ENCODE measurements at places on chromosomes 7 and 10.

DNA sequence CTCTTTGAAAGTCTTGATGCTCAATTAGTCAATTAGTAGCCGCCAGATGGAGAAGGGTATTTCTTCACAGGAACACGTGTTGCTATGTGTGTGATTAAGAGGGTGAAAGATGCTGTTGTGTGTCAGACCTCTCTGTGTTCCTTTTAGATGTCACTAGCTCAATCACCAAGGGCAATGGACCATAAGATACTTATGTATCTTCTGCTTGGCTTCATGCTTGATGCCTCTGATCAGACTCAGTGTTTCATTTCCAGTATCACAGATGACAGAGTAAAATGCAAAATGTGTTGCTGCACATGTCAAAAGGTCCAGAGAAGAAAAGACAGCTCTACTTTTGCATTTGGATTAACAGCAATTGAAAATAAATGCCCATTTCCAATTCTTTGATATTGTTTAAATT lies 865.9 kb downstream of the CNTNAP2 start:
- DNase-seq, result no peak

- DNase-seq, result peak; percentile 73
Measured at GRCh38 chr10:6348096-6348874, 145.6 kb downstream of the PFKFB3 start.

DNA sequence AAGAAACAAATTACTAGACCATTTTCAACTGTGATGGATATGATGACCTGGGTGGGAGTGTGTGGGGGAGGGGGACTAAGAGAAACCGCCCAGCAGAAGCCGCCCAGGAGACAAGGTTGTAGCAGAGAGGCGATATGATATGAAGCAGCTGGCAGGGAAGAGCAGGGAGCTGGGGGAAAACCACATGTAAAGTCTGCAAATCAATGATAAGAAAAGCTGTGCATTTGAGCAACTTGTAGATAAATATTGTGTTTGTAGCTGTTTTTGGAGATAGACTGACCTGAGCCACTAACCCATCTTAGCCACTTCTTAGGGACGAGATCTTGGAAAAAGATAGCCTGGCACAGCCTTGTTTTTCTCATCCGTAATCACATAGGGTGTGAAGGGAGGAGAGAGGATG lies 252.6 kb downstream of the SEC23IP start:
- DNase-seq, result no peak

GRCh38 chr10:85786401-85786899 lies 580.1 kb downstream of the GRID1 start:
- no peak for DNase-seq

GRCh38 chr7:69840248-69840647 lies 242.0 kb downstream of the AUTS2 start:
- DNase-seq, result no peak

GRCh38 chr10:4623757-4624420 lies 202.1 kb upstream of the AKR1E2 start:
- DNase-seq, result no peak

DNA sequence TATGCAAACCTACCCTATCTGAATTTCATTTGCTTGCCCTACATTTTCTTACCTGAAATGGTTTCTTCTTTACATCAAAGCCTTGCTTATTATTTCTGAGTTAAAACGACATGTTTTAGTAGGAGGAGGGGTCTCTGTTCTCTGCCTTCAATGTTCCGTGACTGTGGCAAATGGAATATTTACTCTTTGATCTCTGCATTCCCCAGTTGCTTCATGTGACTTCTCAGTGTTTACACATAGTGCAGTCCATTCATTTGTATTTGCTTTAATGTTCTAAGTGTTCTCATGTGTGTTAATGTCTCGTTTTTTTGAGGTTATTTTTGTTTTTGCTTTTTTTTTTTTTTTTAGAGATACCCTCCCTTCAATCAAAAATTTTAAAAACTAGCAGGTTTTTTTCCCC lies 75.8 kb downstream of the GNAI1 start:
- DNase-seq, result no peak

- no peak for DNase-seq
Measured at GRCh38 chr7:116087984-116088383, 57.4 kb upstream of the TFEC start.

- no peak for DNase-seq
Measured at GRCh38 chr7:10685040-10685439, 288.6 kb upstream of the PHF14 start.

GRCh38 chr7:102258749-102259107 lies 27.9 kb upstream of the SH2B2 start:
- DNase-seq, result no peak

DNA sequence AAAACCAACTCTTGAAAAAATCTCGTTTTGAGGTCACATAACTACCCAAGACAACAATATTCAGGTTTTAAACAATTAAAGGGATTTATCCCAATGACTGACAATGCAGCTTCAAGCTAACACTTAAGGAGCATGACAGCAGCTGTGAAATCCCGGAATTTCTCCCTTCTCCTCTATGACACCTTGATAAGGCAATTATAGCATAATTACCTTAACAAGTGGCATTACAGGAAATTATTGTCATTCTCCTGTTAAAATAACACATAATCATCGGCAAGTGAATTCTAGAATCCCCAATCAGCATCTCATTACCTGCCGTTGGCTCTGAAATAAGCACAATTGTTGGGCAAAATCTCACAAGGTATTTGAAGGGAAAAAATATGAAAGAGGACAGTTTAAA lies 417.0 kb upstream of the PFKP start:
- DNase-seq, result no peak

DNA sequence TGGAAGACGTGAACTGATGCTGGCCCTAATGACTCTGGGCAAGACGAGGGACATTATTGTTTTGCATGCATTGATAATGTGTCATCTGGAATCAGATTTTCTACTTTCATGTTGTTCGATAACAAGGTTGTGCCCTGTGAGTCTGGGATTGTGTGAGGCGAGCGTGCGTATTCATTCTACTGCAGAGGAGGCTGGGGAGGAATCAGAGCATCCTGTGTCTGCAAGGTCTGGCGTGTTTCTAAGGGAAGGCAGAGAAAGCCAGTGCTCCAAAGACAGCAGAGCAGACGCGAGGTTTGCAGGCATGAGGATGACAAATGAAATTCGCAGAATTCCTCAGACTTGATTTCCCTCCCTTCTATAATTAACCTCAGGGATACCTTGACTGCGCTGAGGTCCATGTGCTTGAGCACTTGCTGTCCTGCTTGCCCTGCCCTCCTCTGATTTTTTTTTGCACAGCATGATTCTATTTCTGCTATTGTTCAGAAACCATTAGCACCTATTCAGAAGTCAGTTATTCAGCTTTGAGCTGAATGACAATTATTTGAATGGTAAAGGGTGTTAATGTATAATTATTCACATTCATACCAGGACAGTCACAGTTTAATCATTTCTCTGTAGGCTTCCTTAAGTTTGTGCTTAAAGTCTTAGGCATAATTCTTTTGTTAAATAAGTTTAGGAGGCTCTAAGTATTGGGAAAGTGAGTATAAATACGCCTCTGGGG lies 233.6 kb downstream of the EBF3 start:
- no peak for DNase-seq

DNA sequence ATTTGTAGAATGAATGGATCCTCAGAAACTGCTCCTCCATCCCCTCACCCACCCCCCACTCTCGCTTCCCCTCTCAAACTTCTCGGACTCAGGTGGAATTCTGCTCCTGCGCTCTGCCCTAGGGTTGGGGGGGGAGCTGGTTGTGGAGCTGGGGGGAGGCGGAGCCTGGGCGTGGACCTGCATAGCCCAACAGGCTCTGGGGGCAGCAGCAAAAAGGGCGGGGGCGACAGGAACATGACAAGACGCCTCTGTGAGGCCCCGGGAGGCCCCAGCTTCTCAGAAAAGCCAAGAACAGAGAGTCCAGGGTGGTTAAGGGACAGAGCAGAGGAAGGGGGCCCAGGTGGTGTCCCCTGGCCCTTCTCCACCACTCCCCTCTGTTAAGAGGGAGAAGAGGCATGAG lies 3.5 kb downstream of the TSC22D4 start:
- DNase-seq, result no peak

GRCh38 chr10:65125212-65125611 lies 1604.0 kb downstream of the REEP3 start:
- no peak for DNase-seq

DNA sequence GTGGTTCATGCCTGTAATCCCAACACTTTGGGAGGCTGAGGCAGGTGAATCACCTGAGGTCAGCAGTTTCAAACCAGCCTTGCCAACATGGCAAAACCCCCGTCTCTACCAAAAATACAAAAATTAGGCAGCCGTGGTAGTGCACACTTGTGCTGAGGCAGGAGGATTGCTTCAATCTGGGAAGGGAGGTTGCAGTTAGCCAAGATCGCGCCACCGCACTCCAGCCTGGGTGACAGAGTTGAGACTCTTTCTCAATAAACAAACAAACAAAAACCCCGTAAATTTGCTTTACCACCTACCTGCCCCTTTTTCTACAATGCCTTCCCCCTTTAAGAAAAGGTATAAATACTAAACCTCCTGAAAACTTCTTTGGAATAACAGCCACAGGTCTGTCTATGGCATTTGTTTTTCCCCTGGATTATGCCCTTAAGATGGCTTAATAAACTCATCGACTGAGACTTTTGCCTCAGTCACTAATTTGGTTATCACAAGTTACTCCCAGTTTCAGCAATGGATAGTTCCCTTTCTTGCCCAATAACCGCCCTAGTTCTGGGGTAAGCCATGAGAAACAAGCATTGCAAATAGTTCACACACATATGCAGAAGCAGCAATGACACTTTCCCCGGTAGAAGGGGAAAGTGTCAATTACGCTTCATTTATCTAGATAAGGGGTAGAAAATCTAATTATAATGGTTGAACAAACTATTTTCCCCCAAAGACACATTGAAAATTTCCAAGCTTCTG lies 52.8 kb upstream of the SVIL start:
- DNase-seq, result no peak

GRCh38 chr7:142689439-142690120 lies 59.7 kb upstream of the PRSS1 start:
- no peak for DNase-seq

- DNase-seq, result no peak
Measured at GRCh38 chr10:70599791-70600190, 2.8 kb downstream of the PRF1 start.

DNA sequence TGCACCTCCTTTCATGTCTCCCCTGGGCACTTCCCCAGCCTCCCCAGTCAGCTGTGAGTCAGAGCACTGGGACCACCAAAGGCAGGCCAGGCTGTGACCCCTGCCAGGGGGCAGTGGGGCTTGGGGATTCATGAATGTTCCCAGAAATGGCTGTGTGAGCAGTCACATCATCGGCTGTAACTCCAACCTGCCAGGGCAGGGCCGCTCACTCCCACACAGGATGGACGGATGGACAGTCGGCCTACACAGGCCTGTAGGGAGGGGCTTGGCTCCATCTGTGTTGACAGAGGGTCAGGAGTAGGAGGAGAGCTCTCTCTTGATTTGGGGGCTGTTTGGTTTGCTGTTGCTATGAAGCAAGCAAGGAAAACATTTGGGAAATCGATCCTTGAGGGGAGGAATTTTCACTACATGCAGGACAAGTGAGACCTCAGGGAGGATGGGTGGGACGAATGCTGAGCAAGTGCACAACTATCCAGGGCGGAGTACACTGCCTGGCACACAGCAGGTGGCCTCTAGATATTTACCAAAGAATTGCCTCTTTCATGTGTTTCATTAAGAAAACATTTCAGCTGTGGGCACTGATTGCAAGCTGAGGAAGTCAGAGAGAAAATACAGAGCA lies 2.9 kb upstream of the IGFBP1 start:
- no peak for DNase-seq

- DNase-seq, result no peak
Measured at GRCh38 chr7:152462995-152463708, 27.3 kb upstream of the KMT2C start.

GRCh38 chr7:5429857-5430611 lies 6.4 kb upstream of the TNRC18 start:
- no peak for DNase-seq

DNA sequence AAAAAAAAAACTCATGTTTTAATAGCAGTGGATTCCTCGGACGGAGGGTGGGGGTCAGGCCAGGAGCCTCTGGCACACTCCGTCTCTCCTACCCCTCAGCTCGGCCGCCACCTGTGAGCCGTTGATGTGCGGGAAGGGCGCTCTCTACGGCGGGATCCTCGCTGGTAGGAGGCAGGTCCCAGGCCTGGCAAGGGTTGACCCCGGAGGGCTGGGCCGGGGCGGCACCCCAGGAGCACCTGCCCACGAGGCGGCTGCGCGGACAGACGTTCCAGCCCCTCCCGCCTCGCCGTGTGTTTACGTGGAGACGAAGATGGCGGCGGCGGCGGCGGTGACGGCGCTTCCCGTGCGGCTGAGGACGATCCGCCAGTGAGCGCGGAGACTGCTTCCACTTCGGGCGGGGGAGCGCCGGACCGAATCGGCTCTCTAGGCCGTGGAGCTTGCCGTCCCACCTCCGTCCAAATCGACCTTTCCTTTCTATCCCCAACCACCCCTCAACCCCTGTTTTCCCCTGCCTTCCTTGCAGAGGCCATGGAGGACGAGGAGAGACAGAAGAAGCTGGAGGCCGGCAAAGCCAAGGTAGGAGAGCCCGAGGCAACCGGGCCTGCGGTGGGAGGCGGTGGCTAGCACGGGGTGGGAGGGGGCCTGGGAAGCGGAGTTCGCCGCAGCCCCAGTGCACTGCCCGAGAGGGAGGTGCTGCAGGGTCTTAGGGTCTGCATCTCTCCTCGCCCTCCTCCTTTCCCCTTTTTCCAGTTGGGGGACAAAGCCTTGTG lies at the start of gene AKAP9:
TSS of gene AKAP9 (plus strand) at position 291 of the 770 bp plus-strand sequence. CDS start at position 529, 238 bp downstream.
- DNase-seq, result peak; percentile 77

- DNase-seq, result no peak
Measured at GRCh38 chr10:99456931-99457288, 26.5 kb upstream of the GOT1 start.

DNA sequence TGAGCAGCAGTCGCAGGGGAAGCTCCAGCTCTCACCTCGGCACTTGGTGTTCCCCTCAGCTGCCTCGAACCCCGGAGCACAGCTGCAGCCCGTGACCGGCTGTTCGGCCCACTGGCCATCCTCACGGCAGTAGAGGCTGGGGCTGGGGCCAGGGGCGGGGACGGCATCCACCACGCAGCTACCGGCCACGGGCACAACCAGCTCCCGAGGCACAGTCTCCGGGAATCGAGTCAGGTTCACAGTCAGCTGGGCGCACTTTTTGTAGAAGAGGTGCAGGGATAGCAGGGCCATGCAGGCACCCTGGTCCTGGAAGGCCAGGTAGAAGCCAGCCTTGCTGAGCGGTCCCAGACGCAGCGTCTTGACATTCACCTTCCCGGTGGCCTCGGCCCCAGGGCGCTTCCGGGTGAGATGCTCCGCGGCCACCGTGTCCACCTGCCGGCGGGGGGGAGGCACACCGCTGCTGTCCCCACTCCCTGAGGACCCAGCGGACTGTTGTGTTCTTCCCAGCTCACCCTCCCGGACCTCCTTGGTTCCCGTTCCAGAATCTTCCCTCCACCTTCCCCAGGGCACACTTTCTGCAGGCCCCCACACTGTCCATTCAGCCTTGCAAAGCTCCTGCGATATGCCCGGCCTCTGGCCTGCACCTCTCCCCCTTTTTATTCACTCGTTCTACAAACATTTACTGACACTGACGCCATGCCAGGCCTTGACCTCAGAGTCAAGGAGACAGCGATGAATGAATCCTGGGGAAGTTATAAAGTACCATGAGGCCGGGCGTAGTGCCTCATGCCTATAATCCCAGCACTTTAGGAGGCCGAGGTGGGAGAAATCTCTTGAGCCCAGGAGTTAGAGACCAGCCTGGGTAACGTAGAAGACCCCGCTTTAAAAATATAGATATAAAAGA lies 4.8 kb downstream of the EPHB4 start:
- DNase-seq, result no peak

GRCh38 chr7:82323806-82324205 lies 119.8 kb downstream of the CACNA2D1 start:
- no peak for DNase-seq
